ENCODE measurements at places on chromosomes 2 and 18. TPM values are rescaled to one million over a fixed set of nuclear protein-coding genes. Genes with fewer than 3 reads are reported as not detected.

The MDH1B gene
- 2.1 TPM for total RNA-seq

The TMEM182 gene
- 3.1 TPM for total RNA-seq

The PIEZO2 gene
- total RNA-seq = 14.7 TPM

The RALBP1 gene
- total RNA-seq = 67.8 TPM

The ADD2 gene
- 170 TPM for total RNA-seq

The ZNF396 gene
- 0.74 TPM for total RNA-seq

The ZNF2 gene
- total RNA-seq = 2.9 TPM

The CELF4 gene
- total RNA-seq = 3.4 TPM

The TRIB2 gene
- 57.3 TPM for total RNA-seq

The GKN1 gene
- not detected for total RNA-seq

The ACVR1C gene
- 0.40 TPM for total RNA-seq

The AGXT gene
- not detected for total RNA-seq

Data from H1 (cell line).